Activated CD4-positive, alpha-beta T cell treated with anti-CD3 and anti-CD28 coated beads, Interleukin-2, amount 50 U/mL, for 16 hours (primary cell): ENCODE measurements at places on chromosomes 5 and 9.

DNA sequence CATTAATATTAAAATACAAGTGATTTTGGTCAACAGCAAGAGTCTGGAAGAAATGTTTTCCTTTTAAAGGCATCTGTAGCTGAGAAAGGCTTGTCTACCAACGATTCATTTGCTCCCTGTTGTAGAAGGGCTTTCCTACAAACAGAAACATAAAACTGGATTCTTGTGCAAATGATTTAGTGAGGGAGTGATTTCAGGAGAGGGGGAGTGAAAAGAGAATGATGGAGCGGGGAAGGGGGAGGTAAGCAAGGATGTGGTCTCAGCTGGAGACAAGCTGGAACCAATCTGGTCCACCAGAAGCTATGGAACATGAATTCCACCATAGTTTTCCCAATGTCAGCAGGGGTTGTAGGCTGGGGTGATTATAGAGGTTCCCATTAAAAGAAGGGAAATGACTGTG is 196.3 kb downstream of the FBXO4 start:
- no peak for DNase-seq

- no peak for DNase-seq
Observed at GRCh38 chr9:88932766-88933165, 58.5 kb upstream of the S1PR3 start.

GRCh38 chr9:135699440-135699839 is at the start of gene SOHLH1:
Gene SOHLH1 (minus strand): TSS chr9:135699481. CDS start chr9:135699467, 14 bp downstream.
- no peak for DNase-seq

DNA sequence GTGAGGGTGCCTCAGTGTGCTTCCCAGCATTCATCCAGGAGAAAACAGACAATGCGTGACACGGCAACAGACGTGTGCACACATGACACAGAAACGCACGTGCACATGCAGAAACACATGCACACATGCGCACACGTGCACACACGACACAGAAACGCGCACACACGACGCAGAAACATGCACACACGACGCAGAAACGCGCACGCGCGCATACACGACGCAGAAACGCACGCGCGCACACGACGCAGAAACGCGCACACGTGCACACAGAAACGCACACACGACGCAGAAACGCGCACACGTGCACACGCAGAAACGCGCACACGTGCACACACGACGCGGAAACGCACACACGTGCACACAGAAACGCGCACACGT is 16.5 kb downstream of the TPPP start:
- no peak for DNase-seq

DNA sequence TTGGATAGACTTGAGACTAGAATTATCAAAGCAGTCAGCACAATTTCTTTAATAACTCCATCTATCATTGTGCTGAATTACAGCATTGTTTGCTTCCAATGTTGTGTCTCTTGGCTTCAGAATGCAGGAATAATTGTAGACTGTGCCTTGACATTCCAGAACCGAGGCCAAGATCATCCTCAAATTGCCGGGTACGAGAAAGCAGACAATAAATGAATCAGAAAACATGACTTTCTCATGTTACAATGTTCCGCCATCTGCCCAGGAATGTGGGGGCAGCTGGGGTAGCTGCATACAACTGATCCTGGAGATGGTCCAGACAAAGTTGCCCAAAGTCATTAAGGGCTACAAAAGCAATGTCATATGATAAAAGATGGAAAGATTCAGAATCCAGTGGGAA is 206.2 kb upstream of the SGCD start:
- no peak for DNase-seq

- DNase-seq: no peak
Observed at GRCh38 chr9:92611621-92612285, 58.2 kb downstream of the IPPK start.

DNA sequence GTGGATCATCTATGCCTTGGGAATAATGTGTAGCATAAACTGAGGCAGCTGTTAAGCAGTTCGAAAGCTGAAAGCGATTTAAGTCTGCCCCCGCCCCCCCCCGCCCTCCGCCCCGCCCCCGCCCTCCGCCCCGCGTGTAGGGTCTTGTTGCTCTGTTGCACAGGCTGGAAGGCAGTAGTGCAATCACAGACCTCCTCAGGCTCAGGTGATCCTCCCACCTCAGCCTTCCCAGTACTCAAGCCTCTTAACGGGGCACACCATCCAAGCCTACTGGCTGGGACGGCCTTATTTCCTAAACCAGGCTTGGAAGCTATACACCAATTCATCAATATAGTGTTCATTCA is 945 bp downstream of the ANKDD1B start:
- DNase-seq: no peak

- DNase-seq: no peak
Observed at GRCh38 chr9:122387536-122387935, 16.7 kb downstream of the PTGS1 start.

- DNase-seq: no peak
Observed at GRCh38 chr9:68981789-68982188, 32.1 kb downstream of the PRKACG start.

DNA sequence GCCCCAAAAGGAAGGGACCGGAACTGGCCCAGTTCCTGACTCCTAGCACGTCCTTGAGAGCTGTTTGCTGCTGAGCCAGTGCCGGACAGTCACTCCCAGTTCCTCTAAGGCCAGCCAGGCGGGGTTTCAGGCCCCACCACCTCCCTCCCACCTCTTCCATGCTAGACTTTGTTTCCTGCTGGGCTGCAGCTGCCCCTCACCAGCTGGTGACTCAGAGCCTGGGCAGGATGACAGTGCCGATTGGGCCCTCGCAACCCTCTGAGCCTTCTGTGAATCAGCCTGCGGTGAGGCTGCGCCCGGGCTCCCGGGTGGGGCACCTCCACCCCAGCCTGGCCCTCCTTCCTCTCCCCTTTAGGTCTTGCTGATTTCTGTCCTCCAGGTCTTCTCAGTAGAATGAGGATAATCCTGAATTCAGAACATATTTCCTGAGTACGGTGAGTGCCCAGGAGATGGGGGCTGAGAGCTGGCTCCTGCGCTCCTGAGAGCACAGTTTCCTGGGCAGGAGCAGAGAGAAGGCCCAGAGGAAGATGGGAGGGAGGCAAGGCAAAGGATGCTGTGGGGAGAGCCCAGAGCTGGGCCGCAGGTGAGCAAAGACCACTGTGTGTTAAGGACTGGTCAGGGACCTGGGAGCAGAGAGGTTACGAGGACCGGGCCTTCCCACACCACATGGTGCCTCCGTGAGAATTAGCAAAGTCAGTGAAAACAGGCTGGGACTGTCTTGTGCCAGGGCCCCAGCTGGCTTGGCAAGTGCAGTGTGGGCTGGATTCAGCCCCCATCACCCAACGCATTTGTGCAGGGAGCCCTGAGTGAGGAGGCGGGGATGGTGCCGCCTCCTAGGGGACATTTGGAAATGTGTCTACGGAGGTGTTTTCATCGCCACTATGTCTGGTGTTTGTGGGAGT is 32.9 kb upstream of the STXBP1 start:
- peak; percentile 90 for DNase-seq

DNA sequence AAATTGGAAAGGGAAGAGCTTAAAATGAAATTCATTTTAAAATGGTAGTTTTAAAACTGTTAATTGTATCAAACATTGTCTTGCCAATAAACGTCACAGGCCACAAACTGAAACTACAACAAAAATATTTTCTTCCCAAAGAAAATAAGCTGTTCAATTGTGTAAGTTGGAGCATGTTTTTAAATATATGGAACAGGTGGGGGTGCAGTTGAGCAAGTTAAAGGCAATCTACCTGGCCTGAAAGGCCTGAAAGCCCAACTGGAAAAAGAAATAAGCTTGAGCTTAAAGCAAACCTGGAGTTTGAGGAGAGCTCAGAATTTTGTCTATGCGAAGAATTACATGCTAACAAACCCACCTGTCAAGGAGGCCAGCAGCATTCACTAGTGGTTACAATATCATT is 439.5 kb downstream of the ACTL7B start:
- no peak for DNase-seq

DNA sequence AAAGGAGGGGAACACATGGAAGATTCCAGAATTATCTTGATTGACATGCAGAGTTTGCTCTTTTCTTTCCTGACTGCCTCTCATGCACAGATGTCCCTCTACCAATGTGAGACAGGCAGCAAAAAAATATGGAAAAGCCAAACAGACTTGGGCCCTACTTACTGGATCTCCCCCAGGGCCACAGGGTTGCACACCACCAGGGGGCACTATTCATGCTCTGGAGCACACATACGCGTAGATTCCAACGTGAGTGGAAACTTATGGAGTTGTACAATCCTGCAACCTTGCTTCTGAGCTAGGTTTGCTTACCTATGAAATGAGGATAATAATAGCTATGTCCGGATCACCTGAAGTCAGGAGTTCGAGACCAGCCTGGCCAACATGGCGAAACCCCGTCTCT is 319.5 kb downstream of the ARHGEF28 start:
- DNase-seq: peak; percentile 11

DNA sequence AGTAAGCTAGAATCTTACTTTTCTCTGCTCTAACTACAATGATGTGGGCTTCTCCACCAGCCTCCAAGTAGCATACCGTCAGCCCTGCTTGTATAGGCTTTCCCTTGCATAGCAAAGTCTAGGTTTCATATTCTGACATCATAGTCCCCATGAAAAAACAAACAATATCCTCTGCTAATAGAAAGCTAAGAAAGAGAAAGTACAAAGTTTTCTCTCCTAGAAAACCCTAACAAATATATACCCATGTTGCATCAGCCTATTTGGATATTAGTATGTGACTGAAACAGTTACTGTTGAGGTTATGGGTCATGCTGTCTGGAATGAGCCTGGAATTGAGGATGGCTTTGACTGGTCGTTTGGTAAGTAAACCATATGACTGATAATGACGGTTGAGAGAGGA is 1696.0 kb downstream of the MAT2B start:
- no peak for DNase-seq

DNA sequence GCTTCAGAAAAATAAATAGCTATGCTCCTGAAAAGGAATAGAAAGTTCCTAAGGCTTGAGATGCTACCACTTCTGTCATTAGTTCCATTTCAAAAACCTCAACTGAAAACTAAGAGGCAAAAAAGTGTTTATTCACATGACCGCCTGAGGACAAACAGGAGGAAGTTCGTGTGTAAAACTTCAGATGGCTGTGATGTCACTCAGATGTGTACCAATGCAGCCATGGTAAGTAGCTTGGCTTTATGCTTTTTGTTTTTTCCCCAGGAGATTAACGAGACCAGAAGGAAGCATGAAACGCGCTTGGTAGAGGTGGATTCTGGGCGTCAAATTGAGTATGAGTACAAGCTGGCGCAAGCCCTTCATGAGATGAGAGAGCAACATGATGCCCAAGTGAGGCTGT is 33.0 kb downstream of the LMNB1 start:
- DNase-seq: no peak

DNA sequence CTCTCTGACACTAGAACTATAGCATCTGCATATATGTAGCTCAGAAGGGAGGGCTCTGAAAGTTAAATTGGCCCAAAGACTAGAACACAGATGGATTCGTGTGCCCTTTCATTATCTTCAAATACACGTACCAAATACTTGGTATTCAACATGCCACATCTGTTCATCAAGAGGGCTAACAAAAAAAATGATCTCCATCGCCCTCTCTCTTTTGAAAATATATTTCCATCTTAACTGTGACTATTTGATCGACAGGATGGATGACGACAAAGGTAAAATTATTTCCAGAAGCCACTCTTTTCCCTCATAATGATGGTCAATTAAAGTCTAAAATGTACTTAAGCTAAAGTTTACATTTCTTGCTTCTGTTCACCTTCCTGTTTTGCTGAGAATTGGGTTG is 77.0 kb downstream of the SEMA6A start:
- DNase-seq: no peak

DNA sequence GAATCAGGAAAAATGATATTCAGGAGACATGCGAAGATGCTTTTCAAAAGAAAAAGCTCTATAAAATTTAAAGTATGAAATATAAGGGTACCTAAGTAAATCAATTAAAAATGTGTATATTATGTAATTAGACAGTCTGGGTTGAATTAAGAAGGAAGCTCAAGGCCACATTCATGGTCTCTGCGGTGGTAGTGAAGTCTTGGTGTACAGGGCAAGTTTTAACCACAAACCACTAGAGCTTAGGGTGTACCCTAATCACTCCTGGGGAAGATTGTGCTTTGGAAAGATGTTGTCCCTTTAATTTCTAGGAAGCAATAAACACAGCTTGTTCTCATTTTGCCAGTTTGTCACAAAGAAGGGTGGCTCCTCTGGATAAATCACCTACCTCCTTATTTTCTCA is 287.2 kb upstream of the ZNF608 start:
- DNase-seq: no peak

DNA sequence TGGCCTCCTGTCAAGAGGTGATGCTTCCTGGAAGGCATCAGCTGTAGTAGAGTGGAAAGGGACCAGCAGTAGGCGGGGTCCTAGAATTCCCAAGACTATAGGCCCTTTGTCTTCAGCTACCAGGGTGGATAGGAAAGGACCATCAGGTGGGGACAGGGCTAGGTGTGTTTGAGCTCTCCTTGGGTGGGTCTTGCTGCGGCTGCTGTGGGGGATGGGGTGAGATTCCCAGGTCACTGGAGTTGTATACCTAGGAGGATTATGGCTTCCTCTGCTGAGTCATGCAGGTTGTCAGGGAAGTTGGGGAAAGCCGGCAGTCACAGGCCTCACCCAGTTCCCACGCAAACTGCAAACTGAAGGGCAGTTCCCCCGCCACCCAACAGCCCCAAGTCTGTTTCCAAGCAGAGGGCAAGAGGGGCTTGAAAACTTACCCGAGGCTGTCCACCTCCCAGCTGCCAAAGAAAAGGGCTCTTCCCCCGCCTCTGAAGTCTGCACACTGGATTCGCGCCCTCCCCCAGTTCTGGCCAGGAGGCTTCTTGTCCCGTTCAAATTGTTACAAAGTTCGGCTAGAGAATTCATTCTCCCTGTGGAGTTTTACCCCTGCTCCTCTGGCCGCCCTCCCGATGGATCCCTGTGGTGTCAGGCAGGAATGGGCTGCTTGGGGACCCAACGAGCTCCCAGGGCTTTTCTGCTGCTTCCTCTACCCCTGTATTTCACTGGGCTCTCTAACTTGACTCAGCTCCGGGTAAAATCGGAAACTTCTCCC is 23.0 kb upstream of the ECM2 start:
- DNase-seq: no peak

DNA sequence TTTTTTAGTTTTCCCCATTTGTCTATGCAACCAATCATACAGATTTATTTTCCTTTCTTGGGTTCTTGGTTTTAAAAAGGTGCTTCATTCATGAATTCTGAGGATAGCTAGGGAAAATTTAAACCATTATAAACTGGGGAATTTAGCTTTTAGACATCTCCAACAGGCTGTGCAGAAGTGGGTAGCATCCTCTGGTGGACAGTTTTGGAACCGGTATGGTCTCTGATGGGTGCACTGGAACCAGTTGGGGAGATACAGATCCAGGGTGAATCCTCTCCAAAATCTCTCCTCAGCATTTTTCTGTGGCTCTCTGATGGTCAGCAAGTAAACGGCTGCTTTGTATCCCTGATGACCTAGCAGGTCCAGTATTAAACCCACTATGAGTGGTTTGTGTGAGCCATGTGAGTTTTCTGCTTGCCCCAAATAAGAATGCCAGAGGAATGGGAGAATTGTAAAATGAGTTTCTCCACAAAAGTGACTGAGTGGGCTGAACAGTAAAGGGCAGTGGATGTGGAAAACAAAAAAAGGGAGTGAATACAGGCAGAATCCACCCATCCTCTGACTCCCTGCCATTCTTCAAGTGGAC is 9.1 kb upstream of the DNAJC25 start:
- peak; percentile 18 for DNase-seq

GRCh38 chr9:137403269-137403668 is 19.7 kb downstream of the EXD3 start:
- no peak for DNase-seq
